DMS79 (cell line): ENCODE measurements at places on chromosomes 16 and 17.

DNA sequence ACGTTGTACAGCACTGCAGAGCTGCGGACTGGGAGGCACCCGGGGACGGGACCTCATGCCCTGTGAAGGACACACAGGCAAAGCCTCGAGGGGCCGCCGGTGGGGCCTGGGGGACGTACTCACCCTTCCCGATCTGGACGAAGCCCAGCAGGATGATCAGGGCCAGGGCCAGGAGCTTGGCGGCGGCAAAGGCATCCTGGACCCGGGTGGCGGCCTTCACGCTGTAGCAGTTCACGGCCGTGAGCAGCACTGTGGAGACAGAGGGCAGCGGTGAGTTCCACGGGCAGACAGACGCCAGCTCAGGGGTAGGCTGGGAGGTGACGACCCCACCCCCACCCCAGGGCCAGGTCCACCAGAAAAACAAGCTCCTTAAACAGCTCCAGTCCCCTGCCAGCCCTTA lies 17.7 kb downstream of the SLC7A5 start:
- no peak for DNase-seq

GRCh38 chr17:29791336-29792080 lies 138.5 kb downstream of the SSH2 start:
- DNase-seq, result no peak

GRCh38 chr17:9918352-9918751 lies 13.3 kb upstream of the RCVRN start:
- no peak for DNase-seq

GRCh38 chr17:78577296-78577695 lies at the start of gene DNAH17:
TSS of gene DNAH17 (minus strand) at chr17:78577396. CDS start at chr17:78575057, 2,339 bp downstream.
- DNase-seq, result no peak

- DNase-seq, result peak; percentile 63
These were observed 108.2 kb downstream of the VAT1L start for GRCh38 chr16:77896415-77897128.

DNA sequence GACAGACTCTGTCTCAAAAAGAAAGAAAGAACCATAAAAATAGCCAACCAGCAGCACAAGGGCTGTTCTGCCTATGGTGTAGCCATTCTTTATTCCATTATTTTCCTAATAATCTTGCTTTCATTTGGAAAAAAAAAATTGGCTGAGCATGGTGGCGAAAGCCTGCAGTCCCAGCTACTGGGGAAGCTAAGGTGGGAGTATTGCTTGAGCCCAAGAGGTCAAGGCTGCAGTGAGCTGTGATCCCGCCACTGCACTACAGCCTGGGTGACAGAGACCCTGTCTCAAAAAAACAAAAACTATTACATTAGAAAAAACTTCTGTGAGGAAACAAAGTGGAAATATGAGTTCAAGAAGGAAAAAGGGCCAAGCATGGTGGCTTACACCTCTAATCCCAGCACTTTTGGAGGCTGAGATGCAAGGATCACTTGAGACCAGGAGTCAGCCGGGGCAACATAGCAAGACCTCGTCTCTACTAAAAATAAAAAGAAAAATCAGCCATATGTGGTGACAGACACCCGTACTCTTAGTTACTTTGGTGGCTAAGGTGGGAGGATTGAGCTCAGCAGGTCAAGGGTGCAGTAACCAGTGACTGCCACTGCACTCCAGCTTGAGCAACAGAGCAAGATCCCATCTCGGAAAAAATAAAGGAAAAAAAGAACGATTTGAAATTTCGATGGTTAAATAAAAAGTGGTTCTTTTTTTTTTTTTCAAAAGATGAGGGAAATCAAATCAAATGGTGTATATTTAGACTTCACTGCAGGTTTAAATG lies 2.5 kb downstream of the DCAKD start:
- no peak for DNase-seq

GRCh38 chr17:1203111-1203966 lies 23.6 kb upstream of the ABR start:
- no peak for DNase-seq

DNA sequence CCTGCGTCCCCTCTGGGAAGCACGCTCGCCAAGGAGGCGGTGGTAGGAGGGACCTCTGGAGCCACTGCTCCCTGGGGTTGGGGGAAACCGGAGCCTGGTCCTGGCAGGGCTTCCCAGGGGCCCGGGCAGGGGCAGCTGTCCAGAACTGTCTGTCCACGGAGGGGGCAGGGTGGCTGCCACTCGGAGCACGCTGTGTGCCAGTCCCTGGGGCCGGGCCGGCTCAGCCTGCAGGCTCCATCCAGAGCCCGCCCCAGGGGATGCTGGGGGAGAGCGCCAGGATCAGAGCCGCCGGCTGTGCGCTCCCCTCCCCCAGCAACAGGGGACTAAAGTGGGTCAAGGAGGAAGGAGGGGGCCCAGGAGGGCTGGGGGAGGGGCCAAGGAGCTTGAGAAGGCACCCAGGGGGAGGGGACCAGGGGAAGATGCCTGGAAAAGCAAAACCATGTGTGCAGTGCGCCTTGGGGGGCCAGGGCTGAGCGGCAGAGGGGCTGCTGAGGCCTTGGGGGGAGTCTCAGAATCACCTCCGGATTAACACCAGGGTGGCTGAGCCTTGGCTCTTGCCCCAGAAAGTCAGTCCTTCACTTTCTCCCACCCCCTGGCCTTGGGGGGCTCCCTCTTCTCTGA lies 21.3 kb downstream of the ZNF423 start:
- no peak for DNase-seq

GRCh38 chr16:89143201-89143741 lies 28.3 kb upstream of the CDH15 start:
- no peak for DNase-seq

- no peak for DNase-seq
These were observed 59.4 kb downstream of the METRNL start for GRCh38 chr17:83138820-83139219.

DNA sequence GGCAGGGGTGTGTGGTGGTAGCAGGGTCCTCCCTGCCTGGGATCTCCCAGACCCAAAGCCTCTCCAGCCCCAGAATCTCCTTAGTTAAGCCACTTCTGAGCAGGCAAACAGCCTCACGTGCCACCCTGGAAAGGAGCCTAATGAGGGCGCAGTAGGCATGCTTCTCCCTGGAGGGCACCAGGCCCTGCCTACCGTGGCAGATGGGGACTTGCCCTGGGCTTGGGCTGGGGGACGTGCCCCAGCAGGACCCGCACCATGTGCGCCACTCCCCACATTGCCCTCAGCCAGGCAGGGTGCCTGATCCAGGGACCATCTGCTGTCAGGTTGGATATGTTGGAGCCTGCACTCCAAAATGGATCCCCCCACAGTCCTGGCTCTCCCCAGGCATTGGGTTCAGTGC lies 14.2 kb downstream of the FAM83G start:
- no peak for DNase-seq

GRCh38 chr16:89919535-89920406 lies 1.1 kb downstream of the MC1R start:
- DNase-seq, result no peak

- no peak for DNase-seq
These were observed 105.7 kb downstream of the PITPNC1 start for GRCh38 chr17:67482764-67483163.

GRCh38 chr17:12743046-12743445 lies 46.3 kb upstream of the ARHGAP44 start:
- DNase-seq, result no peak

- DNase-seq, result no peak
These were observed 203.0 kb downstream of the UTP18 start for GRCh38 chr17:51463353-51463752.

DNA sequence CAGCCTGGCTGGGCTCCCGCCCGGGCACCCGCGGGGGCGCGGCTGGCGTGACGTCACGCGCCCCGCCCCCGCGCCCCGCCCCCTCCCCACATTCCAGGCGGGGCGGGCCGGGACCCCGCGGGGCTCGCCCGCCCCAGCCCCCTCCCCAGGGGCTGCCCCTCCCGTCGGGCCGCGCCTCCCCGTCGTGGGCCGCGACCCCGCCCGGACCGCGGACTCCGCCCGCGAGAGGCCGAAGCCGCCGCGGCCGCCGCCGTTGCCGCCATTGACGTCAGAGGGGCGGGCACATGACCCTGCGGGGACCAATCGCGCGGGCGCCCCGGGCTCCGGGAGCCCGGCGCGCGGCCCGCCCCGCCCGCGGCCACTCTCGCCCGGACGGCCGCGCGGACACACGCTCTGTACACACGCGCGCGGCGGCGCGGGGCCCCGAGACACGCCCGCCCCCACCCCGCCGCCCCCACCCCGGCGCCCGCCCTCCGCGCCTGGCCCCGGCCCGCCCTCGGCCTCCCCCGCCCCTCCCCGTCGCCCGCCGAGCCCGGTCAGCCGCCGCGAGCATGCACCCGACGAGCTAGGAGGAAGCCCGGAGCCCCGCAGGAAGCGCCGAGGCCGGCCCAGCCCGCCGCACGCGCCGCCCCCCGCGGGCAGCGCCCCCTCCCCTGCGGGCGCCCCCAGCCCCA lies at the start of gene CMIP:
CMIP (plus strand) TSS at position 361 of the 674 bp plus-strand sequence.
- DNase-seq, result no peak

GRCh38 chr17:65902831-65903522 lies 289.0 kb downstream of the CEP112 start:
- DNase-seq, result no peak

- DNase-seq, result no peak
These were observed 29.5 kb downstream of the NPLOC4 start for GRCh38 chr17:81607431-81607830.

DNA sequence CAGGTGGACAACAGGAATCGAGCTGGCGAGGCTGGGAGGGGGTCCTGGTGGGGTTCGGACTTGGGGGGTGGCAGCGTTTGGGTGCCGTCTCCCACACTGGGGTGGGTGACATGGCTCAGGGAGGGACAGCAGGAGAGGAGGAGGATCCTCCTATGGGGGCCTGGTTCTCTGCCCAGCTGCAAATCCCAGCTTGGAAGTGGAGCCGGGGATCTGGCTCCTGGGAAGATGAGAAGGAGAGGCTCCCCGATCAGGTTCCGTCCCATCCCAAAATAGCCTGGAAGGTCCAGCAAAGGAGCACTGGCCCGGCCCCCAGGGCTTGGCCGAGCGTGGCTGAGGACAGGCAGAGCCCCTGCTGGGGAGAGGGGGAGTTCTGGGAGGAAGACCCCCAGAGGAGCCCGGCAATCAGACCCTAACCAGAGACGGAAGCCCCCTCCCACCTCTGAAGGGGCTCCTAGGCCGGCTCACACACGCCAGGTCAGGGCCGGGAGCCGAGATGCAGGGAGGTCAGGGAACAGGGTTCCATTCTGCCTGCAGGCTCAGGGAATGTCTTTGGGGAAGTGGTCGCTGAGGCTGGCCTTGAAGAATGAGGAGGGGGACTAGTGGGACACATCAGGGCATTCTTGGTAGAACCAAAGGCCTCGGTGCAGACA lies 143.7 kb downstream of the ENGASE start:
- no peak for DNase-seq

- no peak for DNase-seq
These were observed 32.2 kb downstream of the TSC2 start for GRCh38 chr16:2079991-2080390.

- peak; percentile 58 for DNase-seq
These were observed 148.7 kb downstream of the GRIN2A start for GRCh38 chr16:10033556-10033955.

- DNase-seq, result peak; percentile 50
These were observed 2.3 kb downstream of the TMEM107 start for GRCh38 chr17:8173871-8174322.

- no peak for DNase-seq
These were observed 62.6 kb downstream of the AXIN2 start for GRCh38 chr17:65498816-65499215.

GRCh38 chr17:45021607-45022287 lies 29.7 kb downstream of the DCAKD start:
- no peak for DNase-seq

GRCh38 chr17:8681170-8681949 lies 50.8 kb upstream of the MYH10 start:
- DNase-seq, result no peak

DNA sequence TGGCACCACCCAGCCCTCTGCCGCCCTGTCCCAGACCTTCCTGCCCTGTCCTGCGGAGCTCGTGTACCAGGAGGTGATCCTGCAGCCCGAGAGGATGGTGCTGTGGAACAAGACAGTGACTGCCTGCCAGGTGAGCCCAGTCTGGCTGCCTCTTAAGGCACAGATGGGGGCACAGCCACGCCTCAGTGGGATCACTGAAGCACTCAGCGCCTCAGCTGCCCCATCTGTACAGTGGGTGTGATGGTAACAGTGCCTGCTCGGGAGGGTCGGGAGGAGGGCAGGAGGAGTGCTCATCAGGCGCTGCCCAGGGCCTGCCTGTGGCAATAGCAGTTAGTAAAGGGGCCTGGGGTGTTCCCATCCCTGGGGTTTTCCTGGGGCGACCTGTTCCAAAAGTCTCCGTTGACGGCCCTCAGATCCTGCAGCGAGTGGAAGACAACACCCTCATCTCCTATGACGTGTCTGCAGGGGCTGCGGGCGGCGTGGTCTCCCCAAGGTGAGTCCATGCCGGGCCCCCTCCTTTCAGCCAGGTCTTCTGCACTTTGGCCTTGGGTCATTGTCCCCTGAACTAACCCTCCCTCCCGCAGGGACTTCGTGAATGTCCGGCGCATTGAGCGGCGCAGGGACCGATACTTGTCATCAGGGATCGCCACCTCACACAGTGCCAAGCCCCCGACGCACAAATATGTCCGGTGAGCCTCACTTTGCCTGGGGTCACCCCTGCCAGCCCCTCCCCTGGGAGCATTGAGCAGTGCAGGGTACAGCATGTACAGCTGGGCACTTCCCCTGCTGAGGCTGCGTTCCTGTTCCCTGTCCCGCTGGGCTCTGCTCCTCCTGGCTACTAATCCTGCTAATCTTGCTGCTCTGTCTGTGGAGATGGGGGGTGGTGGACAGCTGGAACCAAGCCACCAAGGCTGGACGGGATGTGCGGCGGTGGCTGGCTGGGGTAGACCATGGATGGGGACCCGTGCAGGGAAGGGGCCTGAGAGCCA lies 4.5 kb upstream of the TCAP start:
- no peak for DNase-seq

DNA sequence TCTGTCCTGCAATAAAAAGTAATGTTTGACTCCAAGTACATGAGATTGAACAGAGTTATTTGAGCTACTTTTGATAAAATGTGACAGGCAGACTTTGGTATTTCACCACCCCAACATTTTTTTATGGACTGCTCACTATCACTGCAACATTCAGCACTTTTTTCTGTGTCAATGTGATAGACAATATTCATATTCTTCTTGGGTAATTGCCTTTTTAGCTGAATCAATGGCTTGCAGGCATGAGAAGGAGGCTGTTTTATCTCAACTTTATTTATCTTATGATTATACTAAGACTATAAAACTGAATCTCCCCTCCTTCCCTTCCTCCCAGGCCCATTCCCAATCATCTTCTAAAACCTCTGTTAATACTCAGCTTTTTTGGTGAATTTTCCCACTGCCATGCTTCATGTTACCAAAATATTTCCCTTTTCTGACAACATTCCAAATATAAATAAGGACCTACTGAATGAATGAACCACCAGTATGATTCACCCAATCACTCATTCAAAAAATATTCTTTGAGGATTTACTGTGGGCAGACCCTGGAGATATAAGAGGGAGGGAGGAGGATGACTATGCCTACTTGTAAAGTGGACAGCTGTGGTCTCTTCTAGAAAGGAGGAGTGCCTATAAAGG lies 67.6 kb downstream of the CDH13 start:
- no peak for DNase-seq

- DNase-seq, result no peak
These were observed 105.0 kb upstream of the MON1B start for GRCh38 chr16:77085981-77086380.
